ENCODE measurements at places on chromosomes 12 and 14. TPM values are rescaled to one million over a fixed set of nuclear protein-coding genes. Genes with fewer than 3 reads are reported as not detected.
A peak's percentile ranks its signal among the peaks of the same experiment; 100 is the strongest.

DNA sequence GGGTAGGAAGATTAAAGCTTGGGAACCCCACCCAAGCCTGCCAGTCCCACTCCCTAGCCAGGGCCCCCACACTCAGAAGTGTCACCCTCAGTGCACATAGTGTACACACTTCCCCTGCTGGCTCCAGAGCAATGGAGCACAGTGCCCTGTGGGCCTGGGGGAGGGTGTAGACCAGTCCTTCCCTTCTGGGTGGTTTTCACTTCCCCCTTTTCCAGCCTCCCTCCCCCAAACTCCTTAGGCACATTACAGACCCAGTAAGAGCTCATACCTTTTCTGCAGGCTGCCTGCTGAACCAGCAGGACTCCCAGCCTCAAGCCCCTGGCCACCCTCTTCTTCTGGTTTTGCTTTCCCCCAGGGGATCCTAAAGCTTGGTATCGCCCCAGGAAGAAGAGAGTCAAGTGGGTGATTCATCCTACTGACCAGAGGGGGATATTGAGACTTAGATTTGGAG, at the start of gene ZNF385A:
ZNF385A (minus strand) TSS at position 143 of the 451 bp plus-strand sequence. CDS start 219 bp downstream, outside the sequence.
- DNase-seq = no peak

Gene NGB
- not detected for total RNA-seq

- no peak for DNase-seq
These were observed 100.3 kb upstream of the SOX5 start for GRCh38 chr12:24049728-24050127.

DNA sequence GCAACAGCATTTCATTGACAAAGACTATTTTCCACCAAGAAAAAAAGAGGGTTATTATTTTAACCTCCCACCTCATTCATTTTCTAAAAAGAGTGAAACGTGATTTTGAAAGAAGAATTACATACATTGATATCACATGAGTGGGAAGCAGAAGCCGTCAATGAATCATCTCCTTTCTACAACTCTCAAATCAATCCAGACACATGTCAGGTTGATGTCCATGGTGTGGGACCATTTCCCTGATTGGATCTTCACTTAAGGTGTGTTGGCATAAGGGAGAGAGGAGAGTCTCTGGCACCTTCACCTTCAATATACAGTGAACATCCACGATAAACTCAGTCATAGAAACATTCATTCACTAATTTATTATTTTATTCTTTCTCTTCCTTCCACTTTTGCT, 1095.1 kb downstream of the BCL11B start:
- DNase-seq = no peak

Gene CLEC12A
- 0.22 TPM for total RNA-seq

DNA sequence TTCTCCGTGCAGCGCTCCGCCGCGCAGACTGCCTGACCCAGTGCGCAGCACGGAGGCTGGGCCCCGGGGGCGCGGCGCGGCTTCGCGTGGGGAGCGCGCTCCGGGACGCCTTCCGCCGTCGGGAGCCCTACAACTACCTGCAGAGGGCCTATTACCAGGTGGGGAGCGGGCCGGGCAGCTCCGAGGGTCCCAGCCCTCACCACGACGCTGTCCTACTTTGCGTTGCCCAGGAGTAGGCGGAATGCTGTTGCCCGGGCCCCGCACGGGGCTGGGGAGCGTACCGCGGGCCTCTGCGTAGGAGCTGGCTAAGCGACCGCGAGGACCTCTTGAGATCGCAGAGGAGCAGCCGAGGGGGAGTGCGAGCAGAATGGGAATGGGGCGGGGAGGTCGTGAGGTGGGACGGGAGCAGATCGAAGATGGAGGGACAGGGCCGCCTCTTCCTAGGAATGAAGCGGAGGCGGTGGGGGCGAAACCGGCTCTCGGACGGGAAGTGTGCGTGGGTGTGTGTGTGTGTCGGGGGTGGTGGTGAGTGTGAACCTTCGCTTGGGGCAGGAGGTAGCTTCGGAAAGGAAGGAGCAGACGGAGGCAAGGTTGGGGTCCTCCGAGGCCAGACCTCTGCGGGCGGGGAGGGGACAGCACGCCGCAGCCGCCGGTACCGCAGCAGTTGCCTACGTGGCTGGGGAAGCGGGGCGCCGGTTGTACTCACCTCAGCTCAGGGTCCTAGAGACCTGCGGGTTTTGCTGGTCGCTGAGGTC, 751 bp downstream of the P3H3 start:
- peak; percentile 34 for DNase-seq

Gene C12orf56
- 0.17 TPM for total RNA-seq

DNA sequence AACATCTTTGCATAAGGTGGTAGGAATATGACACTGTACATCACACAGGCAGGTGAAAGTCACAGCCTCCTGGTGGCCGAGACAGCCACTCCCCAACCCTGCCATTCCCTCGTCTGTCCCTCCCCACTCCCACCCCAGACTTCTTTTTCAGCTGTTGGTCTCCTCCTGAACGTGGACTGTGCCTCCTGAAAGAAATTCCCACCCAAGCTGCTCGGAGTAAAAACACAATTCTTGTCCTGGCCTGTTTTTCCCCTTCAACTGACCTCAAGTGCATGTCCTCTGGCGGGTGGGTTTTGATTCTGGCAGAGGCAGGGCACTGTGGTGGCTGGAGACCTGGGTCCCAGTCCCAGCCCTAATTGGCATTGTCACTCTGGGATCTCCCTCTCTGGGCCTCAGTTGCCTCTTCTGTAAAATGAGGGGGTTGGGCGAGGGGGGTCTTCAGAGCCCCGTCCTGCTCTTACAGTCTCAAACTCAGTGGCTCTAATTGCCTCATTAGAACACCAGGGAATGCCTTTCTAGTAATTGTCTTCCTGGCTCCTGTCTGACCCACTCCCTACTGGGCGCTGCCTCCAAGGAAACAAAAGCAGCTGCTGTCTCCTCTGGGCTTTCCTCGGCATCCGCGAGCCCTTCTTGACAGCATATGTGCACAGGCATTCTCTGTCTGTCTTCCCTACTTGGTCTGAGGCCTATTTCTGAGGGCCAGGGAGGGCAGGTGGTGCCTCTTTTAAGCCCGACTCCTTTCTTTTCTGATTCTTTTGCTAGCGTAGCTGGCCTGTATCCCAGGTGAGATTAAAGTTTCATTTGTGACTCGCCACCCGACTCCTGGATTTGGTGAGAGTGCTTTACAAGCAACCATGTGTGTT, 186.6 kb upstream of the RMST start:
- no peak for DNase-seq

Gene TAS2R13
- total RNA-seq = 0.41 TPM

DNA sequence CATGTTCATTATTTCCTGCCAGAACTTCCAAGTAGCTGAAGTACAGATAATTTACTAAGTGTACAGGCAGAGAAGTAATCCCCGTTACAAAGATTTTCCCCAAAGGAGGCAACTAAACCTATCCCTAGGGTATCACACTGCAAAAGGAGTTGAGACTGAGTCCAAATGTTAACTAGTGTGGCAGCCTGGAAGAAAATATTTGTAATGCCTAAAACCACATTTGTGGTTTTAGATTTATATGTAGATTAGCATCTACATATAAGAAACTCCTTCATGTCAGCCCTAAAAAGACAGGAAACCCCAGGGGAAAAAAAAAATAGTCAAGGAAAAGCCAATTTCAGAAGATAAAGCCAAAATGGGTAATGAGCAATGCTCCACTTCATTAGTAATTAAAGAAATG, 1.4 kb upstream of the RNASE12 start:
- no peak for DNase-seq

DNA sequence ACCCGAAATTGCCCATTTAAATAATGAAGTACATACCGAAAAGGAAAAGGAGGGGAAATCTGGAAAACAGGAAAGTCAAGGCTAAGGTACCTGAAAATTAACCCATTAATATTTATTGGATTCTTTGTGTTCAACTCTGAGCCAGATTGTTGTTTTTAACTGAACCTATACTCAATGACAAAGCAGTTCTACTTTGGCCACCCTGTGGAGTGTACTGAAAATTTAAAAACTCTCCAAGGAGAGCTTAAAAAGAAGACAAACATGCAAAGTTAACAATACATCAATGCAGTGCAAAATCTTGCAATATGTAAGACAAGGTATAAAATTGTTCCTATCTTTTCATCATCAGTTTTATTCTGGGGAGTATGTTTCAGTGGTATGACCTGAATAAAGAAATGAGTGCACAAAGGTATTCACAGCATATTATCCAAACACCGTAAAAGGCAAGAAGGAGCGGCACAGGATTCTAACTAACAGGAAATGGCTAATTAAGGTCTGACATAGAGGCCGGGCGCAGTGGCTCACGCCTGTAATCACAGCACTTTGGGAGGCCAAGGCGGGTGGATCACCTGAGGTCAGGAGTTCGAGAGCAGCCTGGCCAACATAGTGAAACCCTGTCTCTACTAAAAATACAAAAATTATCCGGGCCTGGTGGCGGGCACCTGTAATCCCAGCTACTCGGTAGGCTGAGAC, 1.7 kb downstream of the USP44 start:
- DNase-seq = no peak

Gene OR4E2
- total RNA-seq = not detected

DNA sequence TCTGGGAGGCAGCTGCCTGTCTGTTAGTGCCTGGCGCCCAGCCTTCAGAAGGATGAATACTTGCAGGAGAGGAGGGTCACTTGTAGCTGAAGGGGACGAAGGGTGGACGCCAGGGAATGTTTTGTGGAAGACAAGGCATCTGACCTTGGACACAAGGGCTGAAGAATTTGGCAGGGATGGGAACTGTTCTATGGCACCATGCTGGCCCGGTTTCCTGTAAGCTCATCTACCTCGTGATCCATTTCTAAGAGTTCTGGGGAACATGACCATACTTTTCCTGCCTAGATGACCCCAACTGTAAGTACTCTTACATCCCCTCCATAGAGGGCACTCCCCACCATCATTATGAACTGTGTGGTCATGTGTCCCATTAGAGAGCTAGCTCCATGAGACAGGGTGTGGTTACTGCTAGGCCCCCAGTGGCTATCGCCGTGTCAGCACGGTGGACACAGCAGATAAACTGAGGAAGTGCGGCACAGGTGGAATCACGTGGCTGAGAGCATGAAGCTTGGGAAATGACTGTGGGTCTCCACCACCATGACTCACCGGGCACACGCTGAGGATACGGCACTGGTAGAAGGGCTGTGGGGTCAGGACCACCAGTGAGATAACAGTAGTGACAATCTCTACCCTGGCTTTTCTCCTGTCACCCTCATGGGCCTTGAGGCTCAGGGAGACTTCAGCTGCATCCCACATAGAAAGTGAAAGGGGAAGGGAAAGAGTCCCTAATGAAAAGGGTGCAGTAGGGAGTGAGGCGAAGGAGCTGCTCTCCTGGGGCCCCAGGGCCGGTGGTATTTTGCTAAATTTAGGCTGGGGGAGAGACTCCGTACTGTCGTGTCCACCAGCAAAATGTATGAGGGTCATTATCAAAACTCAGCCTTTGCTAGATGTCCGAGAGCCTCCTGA, 252.6 kb downstream of the FOXN3 start:
- DNase-seq = no peak

Gene SDR9C7
- not detected for total RNA-seq

Data from CD4-positive, alpha-beta T cell (primary cell).